ENCODE measurements at places on chromosomes 2 and 18. TPM values are rescaled to one million over a fixed set of nuclear protein-coding genes. Genes with fewer than 3 reads are reported as not detected.

The SFTPB gene
- not detected for total RNA-seq

The SLC4A5 gene
- 0.90 TPM for total RNA-seq

The CFC1 gene
- total RNA-seq: not detected

The TUBA4B gene
- total RNA-seq: not detected

The REEP1 gene
- under 0.01 TPM for total RNA-seq

The RGPD4 gene
- total RNA-seq: not detected

The ZNF532 gene
- total RNA-seq: 41.3 TPM

The C2orf66 gene
- total RNA-seq: under 0.01 TPM

The BUB1 gene
- total RNA-seq: 1.3 TPM

The BCS1L gene
- 61.3 TPM for total RNA-seq

The SGPP2 gene
- total RNA-seq: 9.7 TPM

The TMEM200C gene
- total RNA-seq: under 0.01 TPM

The OSBPL6 gene
- total RNA-seq: 11.8 TPM

The LOXHD1 gene
- not detected for total RNA-seq

The CHAC2 gene
- total RNA-seq: 5.0 TPM

The CCBE1 gene
- total RNA-seq: 1.6 TPM

The GALNT13 gene
- total RNA-seq: 1.3 TPM

The IL1F10 gene
- not detected for total RNA-seq

The RBM43 gene
- total RNA-seq: 0.79 TPM

The CCDC141 gene
- not detected for total RNA-seq

The CLK1 gene
- total RNA-seq: 84.1 TPM

The PPIG gene
- 23.9 TPM for total RNA-seq

The MAP2 gene
- 8.2 TPM for total RNA-seq

The NT5C1B gene
- not detected for total RNA-seq

The MYOM1 gene
- 0.38 TPM for total RNA-seq

Measured in bronchial epithelial cell (primary cell).